ENCODE measurements at places on chromosomes 1 and 21. TPM values are rescaled to one million over a fixed set of nuclear protein-coding genes. Genes with fewer than 3 reads are reported as not detected.

GRCh38 chr1:208183977-208184911 lies 59.9 kb downstream of the PLXNA2 start:
- peak; percentile 95 for DNase-seq

GRCh38 chr1:84692391-84692790 lies 2.1 kb upstream of the SSX2IP start:
- no peak for DNase-seq

Gene CELA2B
- total RNA-seq = not detected

Gene CFAP126
- total RNA-seq = not detected

Measured in Caki2 (cell line).